Activated CD4-positive, alpha-beta memory T cell treated with anti-CD3 and anti-CD28 coated beads for 36 hours (primary cell): ENCODE measurements at places on chromosomes 7 and 10. TPM values are rescaled to one million over a fixed set of nuclear protein-coding genes. Genes with fewer than 3 reads are reported as not detected.

The CTNNA3 gene
- total RNA-seq = not detected

The CHRM2 gene
- not detected for total RNA-seq

The ACHE gene
- total RNA-seq = not detected

The GNAT3 gene
- not detected for total RNA-seq

The NUDT13 gene
- total RNA-seq = 1.0 TPM

The ZNF3 gene
- 18.6 TPM for total RNA-seq

The HMX2 gene
- total RNA-seq = 0.31 TPM

The FAM25C gene
- not detected for total RNA-seq

The NUDT5 gene
- 115 TPM for total RNA-seq

The TAF5 gene
- 12.9 TPM for total RNA-seq

The OGDHL gene
- total RNA-seq = 0.36 TPM

The UCN3 gene
- total RNA-seq = not detected

The EEPD1 gene
- 1.2 TPM for total RNA-seq

The UBE3C gene
- 59.8 TPM for total RNA-seq

The RNLS gene
- total RNA-seq = 4.7 TPM

The CALN1 gene
- total RNA-seq = not detected

The EPO gene
- not detected for total RNA-seq

The CTAGE15 gene
- not detected for total RNA-seq

The TMEM139 gene
- 0.70 TPM for total RNA-seq

The TMEM120A gene
- total RNA-seq = 25.8 TPM

The GALNT17 gene
- not detected for total RNA-seq

The UCMA gene
- not detected for total RNA-seq

The DIP2C gene
- total RNA-seq = 0.80 TPM

The SSC4D gene
- 0.87 TPM for total RNA-seq

The TTYH3 gene
- total RNA-seq = 13.5 TPM

The ING3 gene
- total RNA-seq = 24.8 TPM

The HERPUD2 gene
- total RNA-seq = 26.2 TPM

The SPDYE2B gene
- not detected for total RNA-seq

The PIP gene
- not detected for total RNA-seq

The CYP26C1 gene
- total RNA-seq = not detected

The ENO4 gene
- not detected for total RNA-seq

The GPRIN2 gene
- not detected for total RNA-seq

The TMEM196 gene
- not detected for total RNA-seq

The GRM3 gene
- total RNA-seq = not detected

The HIPK2 gene
- total RNA-seq = 18.9 TPM

The ELN gene
- total RNA-seq = not detected

The SLC39A12 gene
- total RNA-seq = not detected

The TMEM229A gene
- not detected for total RNA-seq

The DNA2 gene
- total RNA-seq = 42.0 TPM

The HOXA2 gene
- not detected for total RNA-seq

The TEX36 gene
- total RNA-seq = not detected

The AKR1C3 gene
- total RNA-seq = 0.70 TPM

The SFTPD gene
- total RNA-seq = not detected

The HIF1AN gene
- total RNA-seq = 47.4 TPM
